ENCODE measurements at places on chromosomes 5 and 9.

- no peak for DNase-seq
Measured at GRCh38 chr5:2721385-2722138, 29.9 kb downstream of the IRX2 start.

- DNase-seq = no peak
Measured at GRCh38 chr9:127161081-127161624, 38.7 kb upstream of the ANGPTL2 start.

DNA sequence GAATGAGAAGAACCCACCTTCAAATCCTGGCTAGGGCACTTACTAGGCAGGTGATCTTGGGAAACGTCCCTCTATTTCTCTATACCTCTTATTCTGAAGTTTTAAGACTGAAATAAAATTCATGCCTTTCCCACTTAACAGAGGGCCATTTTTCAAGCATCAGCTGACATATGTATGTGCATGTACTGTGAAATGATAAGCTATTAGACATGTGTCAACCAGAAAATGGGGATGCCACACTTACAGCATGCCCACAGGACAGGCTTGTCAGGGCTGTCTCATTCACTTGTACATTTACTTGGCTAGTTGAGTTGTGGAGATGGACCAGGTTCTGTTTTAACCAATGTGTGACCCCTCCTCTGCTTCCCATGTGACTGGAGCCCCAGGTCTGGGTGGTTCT, 78.5 kb downstream of the C9orf152 start:
- DNase-seq = no peak

DNA sequence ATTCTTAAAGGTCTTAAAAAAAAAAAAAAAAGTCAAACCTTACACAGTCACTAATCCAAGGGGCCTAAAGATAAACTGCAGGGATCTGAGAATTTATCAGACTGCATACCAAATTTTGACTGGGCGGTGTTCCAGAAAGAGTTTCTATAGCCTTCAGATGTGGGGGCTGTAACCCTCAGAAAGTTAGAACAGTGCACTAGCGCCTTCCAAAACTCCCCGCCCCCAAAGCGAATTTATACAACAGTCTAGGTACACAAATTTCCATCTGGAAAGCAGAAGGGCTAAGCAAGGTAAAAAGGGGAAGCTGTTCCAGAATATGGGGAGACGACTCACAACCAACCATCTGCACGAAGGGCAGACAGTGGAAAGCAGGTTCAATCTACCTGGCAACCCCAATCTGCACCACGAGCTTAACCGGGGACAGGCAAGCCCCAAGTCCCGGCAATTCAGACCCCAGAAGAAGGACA, 813 bp downstream of the ERMP1 start:
- DNase-seq = no peak

GRCh38 chr5:155773680-155774079, 553.3 kb upstream of the SGCD start:
- no peak for DNase-seq

DNA sequence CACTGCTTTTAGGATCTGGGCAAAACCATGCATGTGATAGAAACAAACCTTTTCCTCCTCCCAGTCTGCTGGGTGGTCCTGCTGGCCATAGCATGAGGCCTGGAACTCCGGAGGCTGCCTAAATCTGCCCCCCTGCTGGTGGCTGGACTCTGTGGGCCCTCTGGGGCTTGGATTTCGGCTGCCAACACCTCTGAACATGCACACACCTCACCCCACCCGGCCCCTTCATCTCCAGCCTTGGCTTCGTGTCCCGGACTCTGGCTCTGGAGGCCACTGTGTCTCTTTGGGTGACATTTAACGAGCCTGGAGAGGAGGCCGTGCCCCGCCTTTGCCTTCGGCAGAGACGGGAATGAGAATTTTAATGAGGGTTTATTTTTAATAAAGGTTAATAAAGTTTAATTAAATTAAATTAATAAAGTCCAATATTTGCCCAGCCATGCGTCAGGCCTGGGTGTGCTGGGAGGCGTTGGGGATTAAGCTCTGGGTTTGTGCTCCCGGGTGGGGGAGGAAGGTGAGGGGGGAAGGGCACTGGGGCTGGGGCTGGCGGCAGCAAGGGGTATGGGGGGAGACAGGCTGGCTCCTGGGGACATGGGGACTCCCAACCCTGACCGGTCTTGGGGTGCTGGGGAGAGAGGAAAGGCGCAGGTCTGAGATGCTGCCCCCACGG, 251.8 kb downstream of the PBX3 start:
- no peak for DNase-seq

DNA sequence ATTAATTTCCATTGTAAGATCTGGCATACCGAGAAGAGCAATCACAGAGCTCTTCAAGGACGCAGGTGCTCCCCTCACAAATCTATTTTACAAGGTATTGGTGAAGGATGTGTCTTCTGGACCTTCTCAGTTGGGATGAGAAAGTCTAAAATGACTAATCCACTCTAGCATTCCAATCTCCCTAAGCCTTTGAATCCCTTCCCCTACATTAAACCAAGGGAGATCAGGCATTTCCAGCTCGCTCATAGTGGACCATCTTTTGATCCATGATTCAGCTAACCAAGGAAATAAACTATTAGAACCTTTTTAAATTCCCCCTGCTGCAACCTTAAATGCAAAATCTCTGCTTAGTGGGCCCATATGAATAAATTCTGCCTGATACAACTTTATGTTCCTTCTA, 95.9 kb upstream of the FBN2 start:
- no peak for DNase-seq

- no peak for DNase-seq
Measured at GRCh38 chr5:71972777-71973473, 134.3 kb upstream of the MAP1B start.

DNA sequence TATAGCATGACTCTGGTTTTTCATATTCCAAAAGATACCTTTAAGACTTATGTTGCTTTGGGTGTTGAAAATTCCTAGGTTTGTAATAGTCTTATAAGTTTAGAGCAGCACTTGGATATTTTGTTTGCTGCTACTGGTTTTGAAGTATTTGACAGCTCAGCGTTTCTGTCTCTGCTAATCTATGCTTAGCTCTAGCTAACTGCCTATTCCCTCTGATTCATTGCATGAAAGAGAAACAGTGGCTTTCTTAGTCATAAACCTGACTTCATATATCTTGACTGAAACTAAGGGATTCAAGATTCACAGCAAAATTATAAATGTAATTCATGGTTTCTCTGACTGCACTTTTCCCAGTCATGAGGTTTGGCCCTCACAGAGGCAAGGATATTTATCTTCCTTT, 35.6 kb upstream of the ANXA1 start:
- DNase-seq = no peak

GRCh38 chr5:88555674-88556073, 287.0 kb upstream of the TMEM161B start:
- DNase-seq = no peak

DNA sequence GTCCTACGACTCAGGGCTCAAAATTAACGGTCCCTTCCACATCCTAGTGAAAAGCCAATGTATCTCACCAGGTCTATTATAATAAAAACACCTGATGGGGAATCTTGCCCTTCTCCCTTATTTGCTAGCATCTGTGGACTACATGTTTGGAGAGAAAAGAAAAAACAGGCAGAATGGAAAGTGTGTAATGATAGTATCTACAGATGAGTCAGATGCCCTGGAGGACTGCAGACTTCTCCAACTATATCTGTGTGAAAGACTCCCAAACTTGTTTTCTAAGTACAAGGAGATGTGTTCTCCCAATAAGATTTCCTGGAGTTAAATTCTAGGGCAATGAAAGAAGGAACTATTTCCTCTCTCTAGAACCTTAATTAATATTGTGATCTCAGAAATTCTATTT, 66.0 kb downstream of the FOXB2 start:
- DNase-seq = no peak

DNA sequence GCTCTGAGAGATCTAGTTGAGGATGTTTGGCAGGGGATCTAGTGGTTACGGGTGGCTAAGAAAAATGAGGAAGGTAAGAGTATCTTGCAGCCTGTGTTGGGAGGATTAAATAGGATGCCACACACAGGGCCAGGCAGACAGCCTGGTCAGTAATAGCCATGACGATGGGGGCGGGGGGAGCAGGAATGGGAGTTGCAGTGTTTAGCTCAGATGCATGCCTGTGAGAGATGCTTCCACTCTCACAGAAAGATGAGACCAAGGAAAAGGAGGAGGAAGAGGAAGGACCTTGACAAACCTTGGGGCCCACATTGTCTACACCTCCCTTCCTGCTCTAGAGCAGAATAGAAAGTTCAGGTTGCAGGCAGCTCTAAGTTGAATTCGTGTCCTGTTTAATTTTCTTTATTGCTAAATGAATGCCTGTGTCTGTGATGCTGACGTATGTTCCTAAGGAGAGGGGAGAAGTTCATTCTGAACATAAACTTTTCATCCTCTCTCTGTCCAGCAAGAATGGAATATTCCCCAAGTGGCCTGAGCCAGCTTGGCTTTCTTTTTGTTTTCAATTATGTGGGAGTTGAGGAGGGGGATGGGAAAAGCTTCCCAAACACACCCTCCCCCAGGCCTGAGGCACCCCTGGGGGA, 28.7 kb downstream of the TGFBI start:
- no peak for DNase-seq

DNA sequence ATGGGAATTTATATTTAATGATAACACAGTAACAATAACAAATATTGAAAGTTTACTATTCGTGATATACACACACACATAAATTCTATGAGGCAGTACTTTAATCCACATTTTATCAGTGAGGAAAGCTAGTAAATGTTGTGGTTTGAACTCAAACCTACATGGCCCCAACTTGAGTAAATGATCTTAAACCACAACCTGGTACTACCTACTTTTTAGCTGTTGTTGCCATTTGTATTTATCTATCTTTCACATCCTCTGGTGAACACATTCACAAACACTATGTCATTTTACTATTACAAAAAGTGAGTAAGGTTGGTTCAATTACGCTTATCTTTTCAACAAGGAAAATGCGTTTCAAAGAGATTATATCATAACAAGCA, 186.1 kb downstream of the SMC2 start:
- no peak for DNase-seq

GRCh38 chr5:171010086-171010485, 148.3 kb downstream of the RANBP17 start:
- no peak for DNase-seq

DNA sequence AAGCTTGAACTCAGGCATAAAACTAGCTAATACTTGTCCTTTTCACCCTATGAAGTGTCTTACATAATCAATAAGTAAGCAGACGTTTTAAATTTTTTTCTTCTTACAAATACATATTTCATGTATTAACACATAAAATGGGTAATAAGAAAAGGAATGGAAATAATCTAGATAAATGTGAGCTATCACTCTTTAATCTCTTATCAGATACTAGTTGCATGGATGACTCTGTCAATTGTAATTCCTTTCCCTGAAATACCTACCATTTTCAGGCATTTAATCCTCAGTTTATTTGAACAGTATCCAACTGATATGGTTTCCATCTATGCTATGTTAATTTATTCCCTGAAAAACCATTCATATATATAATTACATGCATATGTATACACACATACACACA, 166.0 kb upstream of the RGS7BP start:
- no peak for DNase-seq

DNA sequence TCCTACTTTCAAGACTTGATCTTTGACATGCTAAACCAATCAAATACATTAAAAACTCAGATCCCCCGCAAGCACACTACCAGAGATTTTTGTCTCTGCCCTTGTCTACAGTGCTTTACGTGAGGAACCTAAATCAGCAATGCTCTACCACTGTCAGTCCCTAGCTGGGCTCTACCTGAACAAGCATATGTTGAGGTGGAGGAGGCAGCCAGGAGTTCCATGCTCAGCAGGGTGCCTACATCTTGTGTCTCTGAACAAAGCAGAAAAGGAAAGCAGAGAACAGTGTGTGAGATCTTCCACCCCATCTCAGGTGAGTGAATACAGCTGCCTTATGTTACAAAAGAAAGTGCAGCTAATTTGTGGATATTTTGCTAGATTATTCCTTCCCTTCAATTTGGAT, 255.0 kb downstream of the NDUFS4 start:
- DNase-seq = no peak

Measured in NCI-H1105 (cell line).